K562 (cell line): ENCODE measurements at places on chromosomes 3 and 15. TPM values are rescaled to one million over a fixed set of nuclear protein-coding genes. Genes with fewer than 3 reads are reported as not detected.

DNA sequence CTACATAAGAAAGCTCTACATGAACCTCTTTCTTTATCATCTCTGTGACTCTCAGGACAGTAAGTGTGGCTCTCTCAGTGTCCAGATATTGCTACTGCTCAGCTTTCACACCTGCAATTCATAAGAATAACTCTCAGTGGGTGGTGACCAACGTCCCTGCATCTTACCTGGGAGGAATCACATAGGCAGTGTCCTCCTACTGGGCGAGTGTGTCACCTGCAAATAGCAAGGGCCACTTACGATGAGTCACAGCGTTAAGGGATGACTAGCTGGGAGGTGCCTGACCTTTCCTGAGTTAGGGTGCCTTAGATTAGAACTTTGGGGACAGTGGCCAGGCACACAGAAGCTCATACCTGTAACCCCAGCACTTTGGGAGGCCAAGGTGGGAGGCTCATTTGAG, 90.8 kb upstream of the C3orf80 start:
- no peak for DNase-seq

- DNase-seq = no peak
Measured at GRCh38 chr3:31077826-31078225, 183.4 kb upstream of the GADL1 start.

DNA sequence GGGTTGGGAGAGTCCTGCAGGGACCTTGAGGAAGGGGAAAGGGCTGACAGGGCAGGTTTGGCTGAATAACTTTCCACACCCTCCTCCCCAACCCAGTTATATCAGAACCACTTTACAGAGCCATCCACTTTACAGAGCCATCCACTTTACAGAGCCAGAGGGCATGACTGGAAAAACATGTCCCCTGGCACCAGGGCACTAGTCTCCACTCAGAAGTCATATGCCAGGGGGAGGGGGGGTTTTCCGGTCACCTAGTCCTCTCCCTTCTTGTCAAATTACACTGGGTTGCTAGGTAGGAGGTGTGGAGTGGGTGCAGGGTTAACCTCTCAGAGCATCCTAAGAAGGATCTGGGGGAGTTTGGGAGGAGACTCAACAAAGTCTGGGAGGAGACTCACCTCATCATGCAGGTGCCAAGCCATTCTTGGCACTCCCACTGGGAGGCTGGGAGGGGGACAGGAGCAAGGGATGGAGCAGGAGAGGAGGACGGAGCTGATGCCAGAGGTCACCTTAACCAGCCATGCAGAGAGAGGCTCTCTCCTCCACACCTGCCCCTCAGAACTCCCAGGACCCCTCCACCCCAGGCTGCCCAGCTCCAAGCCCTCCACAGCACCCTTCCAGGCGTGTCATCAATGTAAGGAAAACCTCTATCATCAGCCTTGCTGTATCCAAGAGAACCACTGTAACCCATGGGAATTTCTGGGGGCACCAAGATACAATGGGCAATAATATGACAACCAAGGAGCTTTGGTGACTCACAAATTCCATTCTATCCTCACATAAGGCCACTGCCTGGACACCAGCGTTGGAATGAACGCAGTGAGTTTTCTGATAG, 1.7 kb downstream of the LRRC2 start:
- no peak for DNase-seq

DNA sequence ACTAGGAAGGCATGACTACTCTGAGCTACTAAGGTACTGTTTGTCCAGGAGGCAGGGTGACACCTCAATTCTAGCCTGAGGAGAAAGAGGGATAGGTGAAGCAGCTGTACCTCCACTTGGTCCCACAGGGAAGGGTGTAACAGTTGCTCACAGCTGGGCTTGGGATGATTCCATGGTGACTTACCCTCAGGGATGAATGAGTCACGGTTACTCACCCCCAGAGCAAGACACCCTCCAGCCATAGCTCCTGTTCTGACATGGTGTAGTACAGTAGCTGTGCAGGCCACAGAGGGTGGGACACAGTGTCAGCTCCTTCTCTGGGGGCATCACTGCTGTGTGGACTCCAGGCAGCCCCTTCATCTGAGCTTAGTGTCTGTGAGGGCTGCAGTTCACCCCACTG, 868.6 kb upstream of the SEMA6D start:
- no peak for DNase-seq

- no peak for DNase-seq
Measured at GRCh38 chr15:39247574-39247973, 333.3 kb upstream of the THBS1 start.

GRCh38 chr15:41905036-41905793, 11.4 kb upstream of the SPTBN5 start:
- no peak for DNase-seq

- no peak for DNase-seq
Measured at GRCh38 chr3:170905862-170906261, 2.6 kb downstream of the EIF5A2 start.

- no peak for DNase-seq
Measured at GRCh38 chr15:97037080-97037479, 706.6 kb downstream of the NR2F2 start.

- no peak for DNase-seq
Measured at GRCh38 chr15:46768287-46768686, 949.0 kb upstream of the SEMA6D start.

DNA sequence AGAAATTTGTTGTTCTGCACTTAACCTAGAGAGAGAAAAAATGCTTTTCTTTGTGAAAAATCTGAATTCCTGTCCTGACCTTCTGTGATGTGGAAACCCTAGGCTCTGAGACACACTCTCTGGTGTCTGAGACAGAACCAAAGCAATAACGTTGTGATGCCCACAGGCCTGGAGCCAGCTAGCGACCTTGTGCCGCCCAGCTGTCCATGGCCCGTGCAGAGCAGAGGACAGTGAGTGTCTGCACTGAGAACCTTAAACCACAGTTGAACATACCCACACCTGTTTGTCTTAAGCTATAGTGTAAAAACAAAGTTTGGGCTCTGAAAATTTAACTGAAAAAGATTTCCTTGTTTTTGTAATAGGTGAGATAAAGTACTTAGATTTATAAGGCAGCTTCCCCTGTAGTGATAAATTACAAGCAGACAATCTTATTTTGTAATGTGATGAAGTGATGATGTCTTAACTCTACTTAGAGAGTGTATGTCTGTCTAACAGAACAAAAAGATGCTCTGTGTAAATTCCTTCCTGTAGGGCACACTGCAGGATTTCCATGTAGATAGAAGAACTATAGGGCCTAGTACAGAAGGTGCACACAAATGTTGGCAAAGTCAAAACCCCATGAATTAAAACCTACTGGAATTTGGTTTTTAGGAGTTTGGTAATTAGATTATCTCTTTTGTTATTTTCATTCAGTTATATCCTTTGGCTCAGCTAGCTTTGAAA, 62.7 kb downstream of the SNRK start:
- DNase-seq = no peak

GRCh38 chr3:156098437-156099035, 21.8 kb upstream of the KCNAB1 start:
- DNase-seq = no peak

GRCh38 chr3:9316881-9317361, 45.9 kb upstream of the THUMPD3 start:
- no peak for DNase-seq

GRCh38 chr15:27410996-27411605, 440.1 kb downstream of the GABRG3 start:
- no peak for DNase-seq

DNA sequence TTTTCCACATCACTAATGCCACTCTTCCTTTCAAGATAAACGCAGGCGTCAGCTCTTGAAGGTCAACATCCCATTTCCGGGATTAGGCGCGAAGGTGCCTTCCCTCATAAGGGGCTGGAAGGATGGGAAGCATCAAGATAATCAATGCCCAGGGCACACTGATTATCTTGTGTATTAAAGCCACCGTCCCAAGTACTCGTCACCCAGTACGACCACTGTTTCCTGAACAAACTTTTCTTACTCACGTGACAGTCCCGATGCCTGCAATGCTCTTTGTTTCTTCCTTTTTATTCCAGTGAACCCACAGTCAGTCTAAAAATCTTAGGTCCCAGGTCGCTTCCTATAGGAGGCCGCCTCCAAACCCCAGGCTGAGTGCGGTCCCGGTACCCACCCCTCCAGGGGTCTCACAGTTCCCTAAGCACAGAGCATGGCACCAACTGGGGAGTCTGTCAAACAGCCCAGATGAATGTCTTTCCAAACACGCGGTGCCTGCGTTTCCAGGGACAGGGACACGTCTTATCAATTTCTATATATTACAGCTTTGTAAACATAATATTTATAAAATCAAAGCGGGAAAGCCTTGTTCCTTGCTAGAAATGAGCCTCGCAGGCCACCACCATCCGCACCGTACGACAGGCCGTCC, 589 bp downstream of the ANAPC13 start:
- DNase-seq = peak; percentile 14

DNA sequence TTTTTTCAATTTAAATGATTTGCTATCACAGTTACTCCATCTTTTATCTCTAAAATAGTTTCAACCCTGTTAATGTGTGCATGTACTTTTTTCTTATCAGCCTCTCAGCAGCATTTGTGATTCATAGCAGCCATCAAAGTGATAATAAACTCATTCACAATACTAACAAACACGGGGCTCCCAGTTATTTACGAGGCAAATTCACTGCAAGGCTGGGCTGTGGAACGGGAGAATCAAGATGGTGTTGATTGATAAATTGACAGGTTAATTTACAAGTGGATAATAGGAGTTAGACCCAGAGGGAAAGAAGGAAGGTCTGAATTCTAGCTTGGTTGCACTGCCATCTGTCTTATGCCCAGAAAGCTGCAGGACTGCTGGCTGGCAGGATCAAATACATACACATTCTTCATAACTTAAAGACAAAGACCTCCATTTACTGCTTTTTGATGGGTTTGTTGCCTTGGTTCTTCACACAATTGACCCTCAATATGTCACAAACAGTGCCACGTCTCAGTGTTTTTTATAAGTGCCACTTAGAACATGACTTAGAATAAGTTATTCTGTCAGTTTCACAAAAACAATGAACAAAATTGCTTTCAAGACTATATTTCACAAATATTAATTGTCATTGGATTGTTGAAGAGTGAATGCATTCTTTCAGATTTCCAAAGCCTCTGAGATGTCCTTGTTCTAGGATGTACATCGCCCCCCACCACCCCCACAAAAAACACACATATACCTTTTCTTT, 562.8 kb downstream of the NR2F2 start:
- no peak for DNase-seq

DNA sequence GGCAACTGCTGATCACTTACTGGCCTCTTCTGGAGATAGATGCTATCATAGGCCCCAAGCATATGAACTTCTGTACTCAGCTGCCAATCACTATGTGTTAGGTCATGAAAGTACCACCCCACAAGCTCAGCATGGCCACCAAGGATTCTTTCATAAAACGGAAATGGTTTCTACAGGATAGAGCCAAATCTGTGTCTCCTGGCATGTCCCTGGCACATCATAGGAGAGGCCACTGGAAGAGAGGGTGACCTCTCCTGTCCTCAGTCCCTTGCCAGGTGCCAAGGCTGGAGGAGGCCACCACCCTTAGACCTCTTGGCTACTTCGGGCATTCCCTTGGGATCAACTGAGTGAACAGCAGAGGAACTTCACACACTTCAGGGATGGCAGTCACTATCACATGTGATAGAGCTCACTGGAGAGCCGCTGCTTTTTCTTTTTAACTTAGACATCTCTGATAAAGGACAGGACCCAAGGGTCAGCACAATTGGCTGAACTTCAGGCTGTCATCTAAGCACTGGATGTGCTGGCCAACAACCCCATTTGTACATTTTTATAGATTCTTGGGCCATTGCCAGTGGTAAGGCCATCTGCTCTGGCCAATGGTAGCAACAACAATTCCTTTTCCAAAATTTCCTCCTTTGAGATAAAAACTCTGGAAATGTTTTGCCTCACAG, 425.2 kb downstream of the SQOR start:
- DNase-seq = no peak

GRCh38 chr3:12869035-12869621, 27.8 kb upstream of the RPL32 start:
- peak; percentile 76 for DNase-seq

DNA sequence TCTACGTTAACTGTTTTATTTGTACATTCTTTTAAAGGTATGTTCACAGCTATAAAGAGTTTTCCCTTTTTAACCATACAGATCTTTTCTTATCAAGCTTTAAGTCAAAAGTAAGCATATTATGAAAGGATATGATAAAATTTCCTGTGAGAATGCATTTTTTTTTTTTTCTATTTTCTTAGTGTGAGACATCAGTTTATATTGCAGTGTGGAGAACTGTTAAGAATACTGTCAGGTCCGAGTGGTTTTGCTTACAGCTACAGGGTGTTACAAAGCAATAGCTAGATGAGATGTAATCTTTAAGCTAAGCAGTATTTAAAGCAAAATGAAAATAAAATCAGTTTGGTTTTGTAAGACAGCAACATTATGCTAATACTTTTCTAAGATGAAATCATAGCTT, 133.2 kb downstream of the SLC25A26 start:
- no peak for DNase-seq

DNA sequence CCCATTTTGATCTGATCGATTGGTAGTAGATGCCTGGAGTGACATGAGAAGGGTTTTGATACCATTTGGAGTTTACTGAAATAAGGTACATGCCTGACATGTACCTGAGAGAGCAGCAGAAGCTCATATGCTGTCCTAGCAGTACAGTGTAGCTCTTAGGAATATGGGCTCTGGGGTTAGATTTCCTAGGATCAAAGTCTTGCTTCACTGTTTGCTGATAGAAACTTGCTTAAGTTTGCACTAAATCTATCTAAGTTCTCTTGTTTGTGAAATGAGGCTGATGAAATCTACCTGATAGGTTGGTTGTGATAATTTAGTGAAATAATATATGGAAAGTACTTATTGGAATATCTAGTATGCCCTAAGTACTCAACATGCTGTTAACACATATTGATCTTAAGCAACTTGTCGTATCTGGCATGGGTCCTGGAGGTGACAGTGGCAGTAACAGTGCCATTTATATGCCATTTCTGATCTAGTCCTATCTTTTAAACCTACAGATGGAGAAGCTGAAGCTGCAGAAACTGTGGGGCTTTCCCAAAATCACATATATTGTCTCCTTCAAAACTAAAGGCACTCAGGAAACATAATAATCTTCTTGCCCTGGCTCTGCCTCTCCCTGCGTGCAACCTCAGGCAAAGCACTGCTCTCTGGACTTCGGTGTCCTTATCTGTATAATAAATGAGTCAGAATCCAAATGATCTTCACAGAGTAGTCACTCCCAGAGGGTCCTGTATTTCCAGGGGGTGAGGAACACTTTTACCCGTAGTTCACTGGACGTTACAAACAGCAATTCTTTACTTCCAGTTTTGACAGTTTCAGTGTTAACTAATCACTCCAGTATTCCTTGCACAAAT, 223.6 kb upstream of the SETMAR start:
- DNase-seq = no peak

GRCh38 chr3:112759210-112759609, 87.5 kb downstream of the CD200R1L start:
- no peak for DNase-seq

Gene PCNP
- 145 and 157 TPM in 2 replicates for total RNA-seq

Gene C3orf22
- total RNA-seq = not detected in 2 replicates

Gene CADM2
- total RNA-seq = 0.92 and 0.95 TPM in 2 replicates

Gene CATSPER2
- 3.7 and 3.8 TPM in 2 replicates for total RNA-seq

Gene APOD
- total RNA-seq = 0.33 and 0.83 TPM in 2 replicates

Gene PIK3CA
- total RNA-seq = 15.5 and 17.2 TPM in 2 replicates

Gene CCRL2
- 3.3 and 3.5 TPM in 2 replicates for total RNA-seq

Gene ACSBG1
- 2.6 and 3.3 TPM in 2 replicates for total RNA-seq

Gene OXTR
- 1.2 and 1.5 TPM in 2 replicates for total RNA-seq

Gene GOLGA6D
- not detected in 2 replicates for total RNA-seq
